ENCODE measurements at places on chromosomes 4 and X.

- DNase-seq, result no peak
Observed at GRCh38 chr4:92519727-92520126, 216.0 kb downstream of the GRID2 start.

GRCh38 chrX:105313596-105313995 is 93.1 kb upstream of the TEX13A start:
- no peak for DNase-seq

- no peak for DNase-seq
Observed at GRCh38 chr4:81380437-81380836, 91.3 kb downstream of the RASGEF1B start.

- DNase-seq, result no peak
Observed at GRCh38 chr4:88060431-88060830, 53.0 kb downstream of the PKD2 start.

DNA sequence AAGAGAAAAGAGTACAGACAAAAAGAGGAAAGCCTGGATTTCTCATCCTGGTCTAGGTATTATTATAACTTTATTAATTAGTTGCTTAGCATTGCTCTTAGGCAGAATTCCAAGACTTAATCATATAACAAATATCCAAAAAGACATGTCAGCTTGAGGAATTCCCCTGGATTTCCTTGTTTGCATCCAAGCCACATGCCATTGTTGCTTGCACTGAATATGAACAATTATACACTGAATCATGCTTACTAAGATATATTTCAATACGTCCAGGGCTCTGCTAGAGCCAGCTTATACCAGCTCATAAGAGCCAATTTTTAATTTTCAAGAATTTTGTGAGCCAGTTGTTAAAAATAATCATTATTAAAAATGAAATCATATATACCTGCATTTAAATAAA is 5.5 kb upstream of the TLR10 start:
- no peak for DNase-seq

- DNase-seq, result no peak
Observed at GRCh38 chr4:169618286-169618685, 2.1 kb upstream of the CLCN3 start.

DNA sequence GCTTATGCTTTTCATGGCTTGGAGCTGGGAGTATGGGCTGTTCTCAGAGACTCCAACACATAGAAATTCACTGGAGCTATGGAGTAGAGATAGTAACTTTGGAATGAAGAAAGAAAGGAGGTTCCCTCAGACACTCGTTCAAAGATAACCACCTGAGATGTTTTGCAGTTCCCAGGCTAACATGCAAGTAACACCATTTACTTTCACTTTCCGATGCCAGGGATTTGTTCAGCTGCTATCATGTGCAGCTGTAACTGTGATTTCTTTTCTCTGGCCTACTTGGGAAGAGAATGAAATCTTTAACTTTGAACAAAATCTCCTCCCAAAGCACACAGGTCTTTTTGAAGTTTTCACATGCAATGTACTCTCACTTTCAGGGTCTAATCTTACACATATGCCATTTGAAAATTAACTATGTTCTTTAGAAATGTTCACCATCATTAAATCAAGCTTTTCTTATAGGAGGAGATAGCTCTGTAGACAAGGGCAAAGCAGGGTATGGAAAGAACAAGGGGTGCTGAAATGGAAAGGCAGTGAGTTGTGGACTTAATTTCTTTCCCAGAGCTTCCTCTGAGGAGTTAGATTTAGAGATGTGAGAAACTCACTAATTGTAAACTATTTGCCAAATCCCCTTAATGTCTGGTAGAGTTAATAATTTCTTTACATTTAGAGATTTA is 514.3 kb downstream of the PDHA2 start:
- DNase-seq, result no peak

GRCh38 chrX:48890934-48891401 is 6.6 kb downstream of the TIMM17B start:
- no peak for DNase-seq

DNA sequence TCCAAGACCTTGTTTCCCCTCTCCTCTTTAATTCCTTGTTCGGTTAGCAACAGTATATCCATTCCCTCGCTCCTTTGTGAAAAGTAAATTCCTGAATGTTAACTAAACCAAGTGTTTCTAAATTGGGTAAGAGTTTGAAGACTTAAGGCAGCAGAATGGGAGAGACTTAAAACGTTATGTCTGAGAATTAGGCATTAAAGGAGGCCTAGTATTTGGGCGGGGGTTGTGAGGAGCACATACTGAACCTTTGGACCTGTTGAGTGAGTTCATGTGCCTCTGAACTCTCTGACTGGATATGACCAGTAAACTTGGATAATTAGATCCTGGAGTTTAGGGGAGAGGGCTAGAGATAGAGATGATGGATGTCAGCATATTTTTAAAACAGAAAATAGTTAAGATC is 1.2 kb downstream of the MSMO1 start:
- no peak for DNase-seq

DNA sequence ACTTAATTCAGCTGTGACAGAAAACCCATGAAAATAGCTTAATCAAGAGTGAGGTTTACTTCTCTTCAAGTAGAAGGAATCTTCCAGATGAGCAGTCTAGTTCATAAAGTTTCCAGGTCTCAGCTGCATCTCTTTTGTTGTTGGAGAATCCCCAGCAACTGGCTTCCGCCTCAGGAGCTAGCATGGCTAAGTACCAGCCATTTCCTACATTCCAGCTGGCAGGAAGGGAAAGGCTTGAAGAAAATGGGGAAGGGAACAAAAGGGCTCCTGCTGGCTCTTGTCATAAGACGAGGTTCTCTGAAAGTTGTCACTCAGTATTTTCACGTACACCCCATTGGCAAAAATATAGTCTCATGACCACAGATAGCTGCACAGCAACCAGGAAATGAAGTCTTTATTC is 27.3 kb upstream of the TRIM2 start:
- no peak for DNase-seq

- no peak for DNase-seq
Observed at GRCh38 chr4:159481936-159482335, 379.1 kb downstream of the RAPGEF2 start.

DNA sequence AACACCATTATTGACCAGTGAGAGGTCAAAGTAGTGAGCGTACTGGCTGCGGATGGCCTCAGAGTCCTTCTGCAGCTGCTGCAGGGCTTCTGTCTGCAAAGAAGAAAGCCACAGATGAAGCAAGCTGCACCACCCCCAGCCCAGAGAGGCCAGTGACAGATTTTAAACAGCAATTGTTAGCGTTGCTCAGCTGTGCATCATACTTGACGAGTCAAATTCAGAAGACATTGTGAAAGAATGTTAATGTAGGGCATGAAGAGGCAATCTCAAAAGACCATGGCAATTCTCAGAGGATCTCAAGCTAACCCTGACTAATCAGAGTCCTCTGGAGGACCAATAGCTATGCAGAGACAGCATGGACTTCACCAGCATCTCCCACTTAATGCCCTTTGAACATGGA is 16.6 kb downstream of the DKC1 start:
- no peak for DNase-seq

- no peak for DNase-seq
Observed at GRCh38 chr4:826508-827208, 729 bp upstream of the CPLX1 start.

- DNase-seq, result no peak
Observed at GRCh38 chr4:36502350-36502749, 220.9 kb downstream of the DTHD1 start.

- DNase-seq, result no peak
Observed at GRCh38 chrX:122856205-122856604, 327.9 kb upstream of the GRIA3 start.

- DNase-seq, result no peak
Observed at GRCh38 chrX:56319165-56319564, 87.0 kb downstream of the KLF8 start.

GRCh38 chrX:93332329-93332728 is 341.0 kb downstream of the NAP1L3 start:
- DNase-seq, result no peak

GRCh38 chr4:74109116-74109869 is 10.3 kb upstream of the CXCL2 start:
- no peak for DNase-seq

DNA sequence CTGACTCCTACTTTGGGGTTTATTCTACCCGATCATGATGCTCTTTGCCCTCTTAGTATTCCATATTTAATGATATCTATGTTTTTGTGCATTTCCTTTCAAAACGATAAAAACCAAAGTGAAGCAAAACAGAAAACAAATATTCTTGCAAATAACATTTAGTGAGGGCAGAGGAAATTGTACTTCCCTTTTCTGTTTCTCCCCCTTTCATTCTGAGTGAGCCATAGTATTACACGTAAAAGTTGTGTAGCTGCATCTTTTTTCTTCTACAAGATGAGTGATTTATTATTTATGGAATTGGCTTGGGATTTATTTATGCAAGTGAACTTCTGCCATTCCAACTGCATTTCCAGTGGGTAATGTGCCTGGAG is 109.9 kb downstream of the AFF2 start:
- DNase-seq, result no peak

DNA sequence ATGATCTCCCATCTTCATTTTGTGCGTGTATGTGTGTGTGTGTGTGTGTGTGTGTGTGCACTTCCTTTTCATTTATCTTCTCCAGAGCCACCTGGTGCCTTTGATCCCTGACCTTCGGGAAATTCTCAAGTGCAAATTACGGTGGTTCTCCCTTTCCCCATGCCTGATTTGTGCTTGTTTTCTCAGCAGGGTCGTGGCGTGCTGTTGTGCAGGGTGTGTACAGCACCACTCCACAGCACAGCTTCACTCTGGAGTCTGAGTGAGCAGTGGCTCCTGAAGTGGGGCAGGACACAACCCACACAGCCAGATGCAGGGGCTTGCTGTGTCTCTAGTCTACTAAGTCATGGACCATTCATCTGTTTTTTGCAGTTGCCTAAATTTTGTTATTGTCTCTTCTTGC is 114.2 kb upstream of the TBC1D9 start:
- DNase-seq, result no peak

GRCh38 chrX:10401239-10401638 is 219.1 kb downstream of the MID1 start:
- no peak for DNase-seq

DNA sequence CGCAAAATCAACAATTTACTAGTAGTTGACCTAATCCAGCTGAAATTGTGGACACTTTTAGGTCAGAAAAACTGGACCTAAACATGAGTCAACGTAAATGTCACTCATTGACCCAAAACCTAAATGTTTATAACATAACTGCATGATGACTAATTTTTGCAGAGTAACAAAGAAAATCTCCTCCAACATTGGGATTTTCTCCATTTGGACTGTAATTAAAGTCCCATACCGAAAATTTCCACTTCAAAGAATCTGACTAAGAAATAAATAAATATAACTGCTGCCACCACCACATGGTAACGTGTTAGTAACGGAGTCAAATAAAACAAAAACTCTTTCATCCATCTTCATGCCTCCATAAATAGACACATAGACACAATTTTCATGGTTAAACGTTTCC is 1.9 kb downstream of the ADGRA3 start:
- DNase-seq, result no peak

DNA sequence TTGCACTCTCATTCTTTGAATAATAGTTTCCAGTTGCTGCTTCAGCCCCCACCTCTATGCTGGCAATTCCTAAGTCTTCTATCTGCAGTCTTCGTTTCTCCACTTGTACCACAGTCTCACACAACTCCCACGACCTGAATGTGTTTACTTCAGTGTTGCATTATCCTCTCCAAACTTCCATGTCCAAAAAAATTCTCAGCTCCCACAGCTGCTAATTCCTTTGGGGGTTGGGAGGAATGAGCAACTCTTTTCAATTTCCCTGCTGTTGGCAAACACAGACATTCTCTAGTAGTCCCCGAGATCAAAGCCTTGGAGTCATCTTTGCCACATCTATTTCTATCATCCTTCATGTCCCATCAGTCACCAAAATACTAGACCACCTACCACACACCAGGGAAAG is 14.4 kb upstream of the CDS1 start:
- no peak for DNase-seq

- no peak for DNase-seq
Observed at GRCh38 chrX:109040057-109040456, 303.7 kb upstream of the IRS4 start.

DNA sequence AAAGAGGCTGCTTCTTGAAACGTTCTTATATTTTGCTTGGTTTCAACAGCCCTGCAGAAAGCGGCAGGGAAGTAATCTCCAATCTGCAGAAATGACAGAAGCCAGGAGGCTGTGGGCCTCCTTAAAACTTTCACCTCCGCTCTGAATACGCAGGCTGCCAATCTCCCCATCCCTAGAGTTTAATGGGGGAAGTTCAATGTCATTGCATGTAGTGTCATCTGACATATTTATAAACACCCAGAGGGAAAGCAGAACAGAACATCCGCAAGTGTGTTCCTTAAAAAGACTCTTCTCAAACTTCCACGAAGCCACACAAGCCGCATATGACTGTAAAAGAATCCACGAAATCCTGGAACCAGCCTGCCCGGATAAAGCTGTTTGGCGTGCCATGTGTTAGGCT is 148.8 kb upstream of the TBL1X start:
- DNase-seq, result no peak

- DNase-seq, result no peak
Observed at GRCh38 chr4:43999669-44000068, 448.9 kb downstream of the KCTD8 start.

- DNase-seq, result no peak
Observed at GRCh38 chrX:138756234-138756633, 44.7 kb upstream of the FGF13 start.

- DNase-seq, result no peak
Observed at GRCh38 chr4:11002961-11003360, 318.4 kb upstream of the CLNK start.

DNA sequence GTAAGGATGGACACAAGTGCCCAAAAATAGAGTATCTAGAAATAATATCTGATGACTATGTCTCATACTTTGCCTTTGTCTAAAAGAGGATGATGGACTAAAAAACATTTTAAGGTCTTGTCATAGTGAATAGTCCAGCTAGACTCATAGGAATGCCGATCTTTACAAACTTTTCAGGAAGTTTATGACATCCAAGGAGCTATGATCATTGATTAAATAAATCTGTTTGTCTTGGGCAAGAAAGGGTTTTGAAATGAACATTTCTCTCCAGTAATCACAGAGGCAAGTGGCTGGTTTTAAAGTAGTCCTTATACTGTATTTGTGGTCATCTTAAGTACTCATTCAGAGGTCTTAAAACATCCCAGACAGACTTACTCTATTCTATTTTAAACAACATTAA is 109.8 kb downstream of the MAPK10 start:
- DNase-seq, result no peak
